ENCODE measurements at places on chromosomes 1 and 21.
A peak's percentile ranks its signal among the peaks of the same experiment; 100 is the strongest.

GRCh38 chr1:10106756-10107475 lies 74.2 kb downstream of the UBE4B start:
- no peak for DNase-seq

- no peak for DNase-seq
Observed at GRCh38 chr1:152162792-152163463, 3.9 kb upstream of the RPTN start.

DNA sequence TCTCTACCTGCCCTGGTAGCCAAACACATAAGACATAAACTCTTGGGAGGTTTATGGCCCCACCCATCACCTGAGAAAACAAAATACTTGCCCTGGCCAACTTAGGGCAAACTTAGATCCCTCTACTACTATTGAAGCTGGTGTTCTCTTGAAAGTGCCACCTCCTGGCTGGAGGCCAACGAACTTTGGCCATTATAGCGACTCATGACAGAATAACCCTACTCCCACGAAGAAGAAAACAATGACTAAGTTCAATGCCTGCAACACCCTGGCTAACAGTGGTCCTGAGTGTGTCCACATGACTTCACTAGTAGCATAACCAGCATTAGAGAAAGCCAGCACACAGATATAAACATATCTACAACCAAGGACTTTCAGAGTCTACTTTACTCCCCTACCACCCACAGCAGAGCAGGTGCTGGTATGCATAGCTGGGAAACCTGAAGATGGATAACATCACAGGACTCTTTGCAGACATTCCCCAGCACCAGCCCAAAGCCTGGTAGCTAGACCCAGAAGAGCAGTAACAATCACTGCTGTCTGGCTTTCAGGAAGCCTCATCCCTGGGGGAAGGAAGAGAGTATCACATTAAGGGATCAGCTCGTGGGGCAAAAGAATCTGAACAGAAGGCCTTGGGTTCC lies 81.0 kb downstream of the SLC30A10 start:
- no peak for DNase-seq

GRCh38 chr1:221670081-221670480 lies 71.8 kb downstream of the DUSP10 start:
- DNase-seq, result no peak

GRCh38 chr21:31886915-31887314 lies 14.1 kb downstream of the HUNK start:
- DNase-seq, result no peak

- DNase-seq, result no peak
Observed at GRCh38 chr1:201562659-201563405, 23.9 kb downstream of the NAV1 start.

GRCh38 chr1:31957701-31958674 lies 19.8 kb upstream of the PTP4A2 start:
- peak; percentile 28 for DNase-seq

- no peak for DNase-seq
Observed at GRCh38 chr1:207000651-207001291, 30.5 kb upstream of the FCAMR start.

- no peak for DNase-seq
Observed at GRCh38 chr1:245215071-245215470, 60.3 kb downstream of the KIF26B start.

DNA sequence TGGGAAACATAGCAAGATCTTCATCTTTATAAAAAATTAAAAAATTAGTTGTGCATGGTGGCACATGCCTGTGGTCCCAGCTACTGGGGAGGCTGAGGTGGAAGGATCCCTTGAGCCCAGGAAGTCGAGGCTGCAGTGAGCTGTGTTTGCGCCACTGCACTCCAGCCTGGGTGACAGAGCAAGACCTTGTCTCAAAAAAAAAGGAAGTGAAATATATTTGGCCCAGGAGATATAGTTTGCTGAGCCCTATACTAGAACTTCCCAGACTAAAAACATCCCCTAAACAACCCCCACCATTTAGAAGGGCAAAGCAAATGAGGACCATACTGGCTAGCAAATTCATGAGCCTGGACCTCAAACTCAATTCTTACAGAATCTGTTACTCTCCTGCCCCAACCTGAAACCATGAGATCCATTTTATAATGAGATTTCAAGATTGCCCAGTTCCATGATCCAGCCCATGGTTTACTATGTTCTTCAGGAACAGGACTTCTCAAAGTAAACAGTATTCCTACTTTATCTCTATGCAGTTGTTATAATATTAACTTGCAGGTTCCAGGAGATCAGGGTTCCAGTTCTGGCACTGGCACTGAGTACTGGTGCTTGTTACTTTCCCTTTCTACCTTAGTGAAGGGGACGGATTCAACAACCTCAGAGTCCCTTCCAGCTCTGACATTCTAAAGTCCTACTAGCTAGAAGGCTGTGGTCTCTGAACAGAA lies 48.9 kb upstream of the TADA1 start:
- no peak for DNase-seq

GRCh38 chr1:178938959-178939317 lies 68.1 kb upstream of the ANGPTL1 start:
- no peak for DNase-seq

DNA sequence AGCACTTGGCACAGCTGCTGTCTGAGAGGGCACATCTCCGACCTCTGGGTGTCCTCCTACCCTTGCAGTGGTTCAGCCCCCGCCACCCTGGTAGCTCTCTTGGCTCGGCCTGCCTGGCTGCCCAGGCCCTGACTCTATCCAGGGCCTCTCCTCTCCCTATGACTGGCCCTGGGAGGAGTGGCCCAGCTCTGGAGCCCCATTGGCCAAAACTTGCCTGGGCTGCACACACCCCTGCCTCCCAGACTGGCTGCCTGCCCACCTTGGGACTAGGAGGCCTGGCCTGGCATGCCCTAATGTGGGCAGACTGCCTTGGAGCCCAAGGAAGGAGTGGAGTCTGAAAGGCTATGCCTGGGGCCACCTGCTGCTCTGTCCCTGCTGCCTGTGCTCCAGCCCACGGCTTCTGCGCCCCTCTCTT lies 33.6 kb downstream of the ACOT11 start:
- no peak for DNase-seq

DNA sequence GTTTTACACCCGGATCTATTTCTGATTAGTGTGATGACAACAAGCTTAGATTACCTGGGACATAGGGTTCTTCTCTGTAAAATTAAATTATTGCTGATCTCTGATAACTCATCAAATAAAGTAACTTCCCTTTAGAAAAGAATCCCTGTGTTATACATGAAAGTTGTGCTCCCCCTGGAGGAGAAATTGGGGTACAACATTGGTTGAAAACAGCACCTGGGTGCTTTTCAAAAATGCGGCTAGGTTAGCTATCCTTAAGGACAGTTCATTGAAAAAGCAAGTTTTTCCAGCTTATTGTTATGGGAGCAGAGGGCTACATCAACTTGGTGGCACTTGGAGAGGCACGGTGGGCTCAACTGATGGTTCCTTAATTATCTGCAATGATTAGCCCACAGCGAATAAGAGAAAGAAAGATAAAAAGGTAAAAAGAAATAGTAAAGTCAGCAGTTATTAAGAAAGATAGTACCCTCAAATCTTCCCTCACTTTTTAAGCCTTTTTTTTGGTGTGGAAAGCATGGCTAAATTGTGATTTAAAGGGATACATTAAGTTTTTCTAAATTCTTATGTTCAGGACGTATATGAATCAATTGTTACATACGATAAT lies 97.8 kb downstream of the FMN2 start:
- DNase-seq, result peak; percentile 12

- DNase-seq, result no peak
Observed at GRCh38 chr1:24309762-24310485, 9.2 kb upstream of the GRHL3 start.

DNA sequence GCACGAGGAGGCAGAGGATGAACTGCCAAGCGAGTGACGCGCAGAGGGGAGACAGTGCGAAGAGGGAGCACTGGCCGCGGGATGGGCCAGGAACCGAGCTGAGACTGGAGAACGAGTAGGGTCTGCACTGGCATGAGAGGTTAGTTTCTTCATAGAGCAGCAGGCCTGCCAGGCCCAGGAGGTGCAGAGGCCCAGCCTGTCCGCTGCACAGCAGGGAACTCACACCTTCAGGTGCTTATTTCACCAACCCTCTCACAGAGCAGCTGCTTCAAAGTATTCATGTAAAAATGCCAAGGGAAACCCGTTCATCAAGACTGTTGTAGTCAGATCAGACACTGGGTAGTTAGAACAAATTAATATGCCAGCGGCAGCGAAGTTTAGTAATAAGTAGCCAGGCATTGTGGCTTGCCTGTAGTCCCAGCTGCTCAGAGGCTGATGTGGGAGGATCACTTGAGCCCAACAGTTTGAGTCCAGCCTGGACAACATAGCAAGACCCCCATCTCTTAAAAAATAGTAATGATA lies 144.5 kb downstream of the SLC45A1 start:
- no peak for DNase-seq

- no peak for DNase-seq
Observed at GRCh38 chr1:37017720-37018119, 16.6 kb downstream of the GRIK3 start.

GRCh38 chr1:116194568-116194967 lies 83.4 kb downstream of the MAB21L3 start:
- no peak for DNase-seq

GRCh38 chr1:81314513-81315233 lies 486.1 kb upstream of the ADGRL2 start:
- DNase-seq, result no peak

GRCh38 chr1:18645747-18646090 lies 15.1 kb downstream of the PAX7 start:
- DNase-seq, result no peak

DNA sequence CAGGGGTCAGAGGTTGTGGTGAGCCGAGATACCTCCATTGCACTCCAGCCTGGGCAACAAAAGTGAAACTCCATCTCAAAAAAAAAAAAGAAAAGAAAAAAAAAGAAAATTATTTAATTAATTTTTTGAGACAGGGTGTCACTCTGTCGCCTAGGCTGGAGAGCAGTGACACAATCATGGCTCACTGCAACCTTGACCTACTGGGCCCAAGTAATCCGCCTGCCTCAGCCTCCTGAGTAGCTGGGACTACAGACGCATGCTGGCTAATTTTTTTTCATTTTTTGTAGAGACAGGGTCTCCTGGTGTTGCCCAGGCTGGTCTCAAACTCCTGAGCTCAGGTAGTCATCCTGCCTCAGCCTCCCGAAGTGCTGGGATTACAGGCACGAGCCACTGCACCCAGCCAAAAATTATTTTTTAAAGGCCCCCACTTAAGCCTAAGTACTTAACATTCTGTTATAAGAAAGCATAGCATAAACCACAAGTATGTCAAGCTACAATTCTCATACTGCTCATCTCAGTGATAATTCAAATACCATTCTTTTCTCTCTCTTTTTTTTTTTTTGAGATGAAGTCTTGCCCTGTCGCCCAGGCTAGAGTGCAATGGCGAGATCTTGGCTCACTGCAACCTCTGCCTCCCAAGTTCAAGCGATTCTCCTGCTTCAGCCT lies 19.9 kb downstream of the NUCKS1 start:
- DNase-seq, result no peak

GRCh38 chr1:221254813-221255212 lies 375.6 kb downstream of the HLX start:
- no peak for DNase-seq

DNA sequence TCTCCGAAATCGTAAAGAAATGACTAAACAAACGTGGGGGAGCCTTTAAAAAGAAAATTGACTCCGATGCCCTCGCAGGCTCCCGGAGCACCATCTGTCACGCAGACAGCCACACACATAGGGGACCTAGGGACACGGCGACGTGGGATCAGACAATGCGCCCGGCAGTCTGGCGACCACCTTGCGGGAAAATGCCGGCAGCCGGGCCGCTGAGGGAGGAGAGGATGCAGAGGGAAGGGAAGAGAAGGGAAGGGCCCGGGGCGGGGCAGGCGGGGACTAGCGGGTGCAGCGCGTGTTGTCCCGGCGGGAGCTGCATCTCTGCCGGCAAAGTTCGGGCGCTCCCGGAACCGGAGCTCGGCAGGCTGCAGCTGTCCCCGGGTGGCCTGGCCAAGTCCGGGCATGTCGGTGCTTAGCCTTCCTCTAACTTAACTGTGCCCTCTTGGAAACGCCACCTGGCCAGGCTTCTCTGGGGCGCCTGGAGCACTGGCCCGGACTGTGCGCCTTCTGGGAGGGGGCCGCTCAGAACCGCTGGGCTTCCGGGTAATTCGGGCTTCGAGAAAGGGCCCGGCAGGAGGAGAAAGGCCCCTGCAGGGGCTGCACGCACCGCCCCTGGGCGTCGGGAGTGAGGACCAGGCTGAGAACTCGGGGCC lies 1.8 kb downstream of the NHLH2 start:
- DNase-seq, result no peak

DNA sequence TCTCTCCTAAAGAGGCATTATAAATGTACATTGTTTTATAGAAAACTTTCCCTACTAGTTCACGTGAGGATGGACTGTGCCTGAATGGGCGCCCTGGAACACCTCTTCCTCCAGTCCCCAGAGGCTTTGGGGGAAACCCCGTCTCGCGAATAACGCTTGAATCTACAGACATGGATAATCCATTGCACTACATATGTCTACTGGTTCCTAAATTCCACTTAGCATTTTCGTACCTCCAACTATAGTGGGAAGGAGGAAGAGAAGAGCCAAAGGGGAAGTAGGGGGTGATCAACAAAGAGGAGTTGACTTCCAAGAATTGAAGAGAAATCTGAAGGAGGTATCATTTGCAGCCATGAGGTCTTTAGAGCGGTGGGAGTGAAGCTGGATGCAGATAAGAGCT lies 11.1 kb downstream of the BARHL2 start:
- no peak for DNase-seq

GRCh38 chr1:210364479-210364878 lies 35.8 kb downstream of the HHAT start:
- no peak for DNase-seq

DNA sequence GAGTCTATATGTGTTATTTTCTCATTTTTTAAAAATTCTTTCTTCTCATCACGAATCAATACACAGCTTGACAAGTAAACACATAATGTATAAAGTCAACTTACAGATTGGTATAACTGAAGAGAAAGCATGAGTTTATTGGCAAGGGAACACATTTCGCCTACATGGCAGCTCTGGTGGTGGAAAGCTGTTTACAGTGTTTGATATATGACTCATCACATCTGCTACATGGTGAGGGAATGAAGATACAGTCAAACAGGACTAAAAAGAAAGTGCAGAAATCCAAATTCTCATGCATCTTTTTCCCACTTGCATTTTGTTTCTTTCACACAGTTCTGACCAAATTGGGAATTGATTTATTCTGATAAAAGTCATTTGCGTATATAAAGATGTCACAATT lies 122.2 kb upstream of the ADGRL4 start:
- no peak for DNase-seq

- no peak for DNase-seq
Observed at GRCh38 chr1:226372885-226373284, 35.0 kb downstream of the PARP1 start.

DNA sequence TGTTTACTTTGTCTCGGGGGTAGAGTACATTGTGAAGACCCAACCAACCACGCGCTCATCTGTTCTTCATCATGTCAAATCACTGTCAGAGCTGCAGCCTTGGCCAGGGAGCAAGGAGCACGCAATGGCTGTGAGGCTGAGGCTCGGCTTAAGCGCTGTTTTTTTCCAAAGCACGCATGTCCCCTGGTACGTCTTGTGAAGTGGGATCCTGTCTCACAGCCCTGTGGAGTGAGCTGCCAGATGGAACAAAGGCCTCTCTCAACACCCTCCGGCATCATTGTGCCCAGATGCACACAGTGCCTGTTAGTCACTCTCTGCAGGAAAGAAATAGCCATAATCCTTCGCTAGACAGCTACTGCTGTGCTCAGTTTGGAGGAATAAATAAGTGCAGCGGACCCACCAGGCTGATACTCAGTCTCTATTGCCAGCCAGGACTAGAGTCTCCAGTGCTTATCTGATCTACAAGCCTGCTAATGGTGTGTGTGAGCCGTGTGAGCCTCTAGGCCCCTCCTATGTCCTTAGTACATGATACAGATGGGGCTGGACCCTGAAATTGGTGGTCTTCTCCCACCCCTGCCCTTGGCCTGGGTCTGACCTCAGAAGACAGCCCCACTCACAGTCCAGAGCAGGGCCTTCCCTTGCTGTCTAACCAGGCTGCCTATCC lies 91.3 kb upstream of the COA6 start:
- no peak for DNase-seq

Data from naive thymus-derived CD8-positive, alpha-beta T cell (primary cell).